ENCODE measurements at places on chromosomes 3 and 15.

GRCh38 chr3:190780524-190780923 is 82.0 kb downstream of the GMNC start:
- DNase-seq = no peak

GRCh38 chr3:128309026-128309425 is 155.7 kb downstream of the EEFSEC start:
- DNase-seq = peak; percentile 42

DNA sequence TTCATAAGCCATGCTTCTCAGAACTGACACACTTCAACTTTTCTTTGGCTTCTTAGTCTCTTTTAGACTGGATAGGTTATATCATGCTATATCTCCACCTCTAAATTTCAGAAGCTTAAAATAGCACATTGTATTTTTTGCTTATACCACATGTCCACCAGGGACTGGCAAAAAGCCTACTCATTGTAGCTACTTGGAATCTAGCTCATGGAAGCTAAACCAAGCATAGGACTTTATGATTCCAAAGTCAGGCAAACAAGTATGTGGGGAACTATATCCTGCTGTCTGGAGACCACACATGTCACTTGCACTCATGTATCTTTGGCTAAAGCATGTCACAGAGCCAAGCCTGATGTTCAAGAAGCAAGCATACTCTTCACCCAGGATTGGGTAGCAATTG is 245.0 kb upstream of the RASGRP1 start:
- no peak for DNase-seq

GRCh38 chr3:12838179-12838965 is 3.0 kb downstream of the RPL32 start:
- no peak for DNase-seq

DNA sequence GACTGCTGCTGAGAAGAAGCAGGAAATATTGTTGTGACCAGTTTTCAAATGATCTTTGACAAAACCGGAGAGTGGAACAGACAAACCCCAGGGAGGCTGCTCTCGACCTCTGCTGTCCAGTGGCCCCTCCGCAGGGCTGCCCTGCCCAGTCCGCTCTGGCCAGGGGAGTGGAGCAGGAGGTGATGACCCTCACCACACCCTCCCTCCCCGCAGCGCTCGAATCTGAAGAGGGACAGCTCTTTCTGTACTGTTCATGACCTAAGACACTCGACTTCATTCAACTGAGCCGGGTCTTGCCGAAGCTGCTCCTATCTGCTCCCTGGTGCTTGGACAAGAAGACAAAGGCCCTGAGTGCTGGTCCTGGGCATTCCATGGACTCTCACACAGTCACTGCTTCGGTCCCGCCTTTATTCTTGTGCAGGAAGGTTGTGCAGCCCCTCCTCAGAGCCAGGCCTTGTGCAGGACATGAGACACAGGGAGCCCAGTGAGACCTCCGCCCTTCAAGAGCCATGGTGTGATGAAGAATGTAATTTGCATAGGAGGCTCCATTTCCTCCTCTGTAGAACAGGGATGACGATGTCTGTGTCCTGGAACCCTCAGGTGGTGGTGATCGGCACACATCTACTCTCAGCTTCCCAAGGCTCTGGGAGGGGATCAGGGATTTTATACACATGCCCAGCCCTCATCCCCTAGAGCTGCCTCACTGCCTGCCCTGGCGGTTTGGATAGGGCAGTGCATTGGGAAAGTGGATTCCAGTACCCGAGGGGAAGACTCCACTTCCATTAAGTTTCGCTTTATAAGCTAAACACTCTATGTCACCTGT is 97.1 kb upstream of the PRR20G start:
- DNase-seq = no peak

DNA sequence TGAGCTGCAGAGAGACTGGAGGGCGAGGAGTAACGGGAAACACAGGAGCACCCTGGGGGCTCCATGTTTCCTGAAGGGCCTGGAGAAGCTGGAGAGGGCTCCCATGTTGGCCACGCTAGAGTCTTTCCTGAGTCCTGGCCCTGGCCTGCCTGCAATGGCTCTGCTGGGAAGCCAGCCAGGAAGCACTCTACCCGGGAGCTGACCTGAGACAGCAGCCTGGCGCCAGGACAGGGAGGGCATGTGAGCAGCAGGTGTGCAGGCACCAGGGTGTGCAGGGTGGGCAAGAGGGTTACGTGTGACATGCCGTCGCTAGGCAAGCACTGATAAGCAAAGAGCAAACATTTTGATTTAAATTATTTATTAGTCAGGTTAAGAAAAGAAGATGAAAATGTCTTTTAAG is 301.4 kb downstream of the OCA2 start:
- peak; percentile 75 for DNase-seq

DNA sequence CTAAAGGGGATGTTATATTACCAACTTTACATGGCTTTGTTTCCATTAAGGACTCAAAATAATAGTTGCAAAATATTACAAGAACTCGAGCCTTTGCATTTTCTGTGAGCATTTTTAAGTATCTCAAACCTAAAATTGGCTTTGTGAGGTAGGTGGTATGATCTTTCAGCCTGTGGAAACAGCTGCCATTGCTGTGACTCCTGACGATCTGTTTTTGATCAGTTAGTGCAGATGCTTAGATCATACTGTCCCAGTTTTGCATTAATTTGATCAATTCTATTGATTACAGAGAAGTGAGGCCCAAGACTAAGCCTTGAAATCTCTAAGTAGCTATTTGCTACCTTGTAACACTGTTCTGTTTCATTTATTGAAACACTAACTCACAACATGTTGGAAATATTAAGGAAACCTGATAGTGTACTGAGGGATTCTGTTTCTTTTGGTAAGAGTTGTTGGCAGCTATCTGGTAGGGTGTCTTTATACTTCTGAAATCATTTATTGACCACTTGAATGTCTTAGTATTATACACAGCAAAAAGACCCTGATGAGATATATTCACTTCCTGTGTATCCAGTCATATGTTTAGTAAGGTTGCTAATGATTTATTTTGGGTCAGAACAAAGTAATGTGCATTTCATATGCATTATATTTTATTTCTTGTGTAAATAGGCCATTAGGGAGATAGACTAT is 14.8 kb downstream of the SKIL start:
- DNase-seq = peak; percentile 40

- DNase-seq = no peak
Measured at GRCh38 chr15:69731081-69731330, 278.4 kb downstream of the RPLP1 start.

GRCh38 chr15:24899367-24899766 is 55.4 kb upstream of the SNRPN start:
- DNase-seq = no peak

Measured in NCI-H1092 (cell line).